Choroid plexus epithelial cell (primary cell): ENCODE measurements at places on chromosomes 5 and 9.

GRCh38 chr5:142411656-142412425 is 87.0 kb upstream of the SPRY4 start:
- no peak for DNase-seq

DNA sequence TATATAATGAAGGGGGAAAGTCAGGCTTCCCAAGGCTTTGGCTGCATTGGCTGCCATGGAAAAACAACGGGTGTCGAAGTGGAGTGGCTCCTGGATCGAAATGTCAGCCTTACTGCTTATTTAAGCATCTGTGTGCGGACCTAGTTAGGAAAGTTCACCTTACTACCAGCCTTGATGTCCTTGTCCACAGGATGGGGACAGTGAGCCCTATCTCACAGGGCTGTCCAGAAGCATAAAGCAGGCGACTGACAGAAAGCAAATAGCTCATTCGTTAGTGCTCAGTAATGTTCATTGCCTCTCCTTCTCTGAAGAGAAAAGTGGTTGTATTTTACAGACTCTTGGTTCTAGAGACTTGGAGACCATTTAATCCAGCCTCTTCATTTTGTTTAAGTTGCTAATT is 81.5 kb upstream of the NIPAL4 start:
- no peak for DNase-seq

GRCh38 chr9:121107029-121107428 is 32.3 kb downstream of the CNTRL start:
- DNase-seq: peak; percentile 23

GRCh38 chr9:69213647-69214046 is 39.6 kb downstream of the TJP2 start:
- DNase-seq: no peak

DNA sequence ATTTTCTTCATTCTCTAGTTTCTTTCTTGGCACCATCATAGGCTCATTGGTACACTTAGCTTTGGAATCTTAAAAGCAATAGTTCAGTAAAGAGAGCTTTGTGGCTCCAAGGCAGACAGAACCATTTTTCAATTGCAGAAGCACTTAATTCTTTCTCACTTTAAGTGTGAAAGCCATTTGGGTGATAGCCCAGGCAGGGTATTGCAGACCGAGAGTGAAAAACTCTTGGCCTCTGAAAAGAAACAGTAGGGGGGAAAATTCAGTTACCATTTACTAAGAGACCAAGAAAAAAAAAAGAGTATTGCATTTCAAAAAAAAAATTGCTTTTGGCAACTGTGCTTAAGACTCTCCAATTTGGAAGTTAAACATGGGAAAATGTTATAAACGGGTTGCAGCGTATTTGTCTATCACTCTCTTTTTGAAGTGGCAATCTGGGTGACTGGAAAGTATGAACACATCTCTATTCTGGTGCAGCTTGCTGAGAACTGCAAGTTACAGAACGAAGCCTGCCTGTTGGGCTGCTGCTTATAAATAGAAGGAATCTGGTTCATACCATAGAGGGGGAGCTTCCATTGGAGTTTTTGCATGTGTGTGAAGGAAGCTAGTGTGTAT is 170.5 kb downstream of the TLE4 start:
- DNase-seq: peak; percentile 34

DNA sequence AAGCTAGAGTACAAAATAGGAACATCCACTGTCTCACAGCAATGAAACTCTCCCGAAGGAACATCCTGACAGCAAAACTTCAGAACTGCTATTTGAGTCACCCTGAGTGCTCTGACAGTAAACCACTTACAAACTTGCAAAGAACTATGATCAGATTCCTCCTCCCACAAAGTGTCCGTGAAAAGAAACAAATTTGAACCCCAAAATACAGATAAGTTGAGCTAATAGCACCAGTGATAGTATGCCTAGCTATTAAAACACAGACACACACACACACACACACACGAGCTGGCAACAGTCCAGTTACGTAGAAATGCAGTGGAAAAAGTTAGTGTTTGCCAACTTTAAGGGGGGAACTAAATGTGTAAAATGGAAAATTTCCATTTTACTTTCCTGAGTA is 3.1 kb upstream of the GLIS3 start:
- peak; percentile 82 for DNase-seq
